ENCODE measurements at places on chromosomes 7 and 10. TPM values are rescaled to one million over a fixed set of nuclear protein-coding genes. Genes with fewer than 3 reads are reported as not detected.

- H3K4me3 ChIP-seq: no peak overlapping the region
- peaks cover 56% of the 10 kb centered on the region for H3K4me1 ChIP-seq
- no peak for DNase-seq
Measured at GRCh38 chr10:119368991-119369869, 161.9 kb downstream of the GRK5 start.

Gene FFAR4
- not detected for polyA plus RNA-seq

Gene PHKG1
- polyA plus RNA-seq: 0.62 TPM

- no peaks in the 10 kb centered on the region for H3K27me3 ChIP-seq
- no peaks in the 10 kb centered on the region for H3K36me3 ChIP-seq
- H3K4me3 ChIP-seq: no peak overlapping the region
- H3K4me1 ChIP-seq: no peaks in the 10 kb centered on the region
- no peak for DNase-seq
- no peak overlapping the region for H3K27ac ChIP-seq
Measured at GRCh38 chr7:37718585-37718984, 35.0 kb downstream of the GPR141 start.

- peaks cover 11% of the 10 kb centered on the region for H3K27me3 ChIP-seq
- no peaks in the 10 kb centered on the region for H3K36me3 ChIP-seq
- no peak for DNase-seq
Measured at GRCh38 chr10:44258460-44259089, 126.3 kb downstream of the CXCL12 start.

Gene MYH16
- polyA plus RNA-seq: 0.03 TPM

- H3K27me3 ChIP-seq: no peaks in the 10 kb centered on the region
- H3K4me1 ChIP-seq: no peaks in the 10 kb centered on the region
- no peaks in the 10 kb centered on the region for H3K36me3 ChIP-seq
- H3K27ac ChIP-seq: no peak overlapping the region
Measured at GRCh38 chr7:935164-935873, 19.2 kb downstream of the ADAP1 start.

DNA sequence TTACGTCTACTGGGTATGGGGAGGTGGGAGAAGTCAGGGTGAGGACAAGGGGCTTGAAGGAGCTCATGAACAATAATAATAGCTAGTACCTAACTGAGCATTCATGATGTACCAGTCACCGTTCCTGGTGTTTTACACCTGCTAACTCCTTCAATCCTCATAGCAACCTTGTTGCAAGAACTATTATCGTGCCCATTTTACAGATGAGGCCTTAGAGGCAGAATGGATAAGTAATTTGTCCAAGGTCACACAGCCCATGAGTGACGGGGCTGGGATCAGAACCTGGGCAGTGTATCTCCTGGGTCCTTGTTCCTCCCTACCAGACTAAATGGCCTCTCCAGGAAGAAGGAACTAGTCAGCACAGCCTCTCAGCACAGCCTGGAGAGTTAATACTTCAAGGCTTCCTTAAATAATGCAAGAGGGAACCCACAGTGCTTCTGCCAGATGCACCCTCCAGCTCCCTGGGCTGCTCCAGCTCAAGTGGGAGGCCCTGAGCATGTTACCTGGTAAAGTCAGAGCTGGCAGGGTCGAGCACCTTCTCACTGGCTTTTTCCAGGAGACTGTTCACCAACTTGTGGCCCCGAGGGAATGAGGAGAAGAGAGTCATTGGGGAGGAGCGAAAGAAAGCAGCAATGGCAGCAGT lies 28.8 kb downstream of the RRP12 start:
- no peaks in the 10 kb centered on the region for H3K4me1 ChIP-seq
- H3K27me3 ChIP-seq: no peaks in the 10 kb centered on the region
- H3K27ac ChIP-seq: no peak overlapping the region
- DNase-seq: no peak

Gene PRR15
- polyA plus RNA-seq: not detected

DNA sequence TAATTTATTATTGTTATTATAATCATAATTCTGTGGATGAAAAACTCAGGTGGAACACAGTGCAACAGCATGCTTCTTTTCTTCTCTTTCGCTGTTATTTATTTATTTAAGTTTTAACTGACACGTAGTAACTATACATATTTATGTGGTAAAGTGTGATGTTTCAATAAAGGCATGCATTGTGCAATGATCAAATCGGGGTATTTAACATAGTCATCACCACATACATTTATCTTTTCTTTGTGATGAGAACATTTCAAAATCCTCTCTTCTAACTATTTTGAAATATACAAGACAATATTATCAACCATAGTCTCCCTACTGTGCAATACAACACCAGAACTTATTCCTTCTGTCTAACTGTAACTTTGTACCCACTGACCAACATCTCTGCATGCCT lies 152.5 kb upstream of the LYZL1 start:
- H3K27ac ChIP-seq: no peak overlapping the region
- H3K27me3 ChIP-seq: no peaks in the 10 kb centered on the region
- H3K4me1 ChIP-seq: peaks cover 19% of the 10 kb centered on the region
- DNase-seq: peak; percentile 61
- no peak overlapping the region for H3K4me3 ChIP-seq
- H3K36me3 ChIP-seq: no peaks in the 10 kb centered on the region

- H3K4me3 ChIP-seq: no peak overlapping the region
- no peaks in the 10 kb centered on the region for H3K27me3 ChIP-seq
- DNase-seq: no peak
- H3K4me1 ChIP-seq: no peaks in the 10 kb centered on the region
Measured at GRCh38 chr10:115409347-115409746, 316.2 kb downstream of the ATRNL1 start.

GRCh38 chr10:12561720-12562119 lies 212.4 kb downstream of the CAMK1D start:
- H3K27me3 ChIP-seq: peaks cover 10% of the 10 kb centered on the region
- no peak overlapping the region for H3K27ac ChIP-seq
- H3K36me3 ChIP-seq: no peaks in the 10 kb centered on the region
- no peaks in the 10 kb centered on the region for H3K4me1 ChIP-seq

- no peaks in the 10 kb centered on the region for H3K4me1 ChIP-seq
- H3K27me3 ChIP-seq: no peaks in the 10 kb centered on the region
- no peaks in the 10 kb centered on the region for H3K36me3 ChIP-seq
- no peak for DNase-seq
- H3K4me3 ChIP-seq: no peak overlapping the region
- H3K27ac ChIP-seq: no peak overlapping the region
Measured at GRCh38 chr10:129163531-129163930, 303.5 kb upstream of the MGMT start.

- DNase-seq: no peak
- H3K27ac ChIP-seq: no peak overlapping the region
- peaks cover 2% of the 10 kb centered on the region for H3K27me3 ChIP-seq
- H3K36me3 ChIP-seq: no peaks in the 10 kb centered on the region
Measured at GRCh38 chr7:108598153-108598552, 28.5 kb downstream of the DNAJB9 start.

Gene THNSL1
- 1.3 TPM for polyA plus RNA-seq

Data from IMR-90 (cell line).